Adrenal gland (tissue), 19 donors: ENCODE measurements at places on chromosomes 4 and X. TPM values are rescaled to one million over a fixed set of nuclear protein-coding genes. Genes with fewer than 3 reads are reported as not detected.

DNA sequence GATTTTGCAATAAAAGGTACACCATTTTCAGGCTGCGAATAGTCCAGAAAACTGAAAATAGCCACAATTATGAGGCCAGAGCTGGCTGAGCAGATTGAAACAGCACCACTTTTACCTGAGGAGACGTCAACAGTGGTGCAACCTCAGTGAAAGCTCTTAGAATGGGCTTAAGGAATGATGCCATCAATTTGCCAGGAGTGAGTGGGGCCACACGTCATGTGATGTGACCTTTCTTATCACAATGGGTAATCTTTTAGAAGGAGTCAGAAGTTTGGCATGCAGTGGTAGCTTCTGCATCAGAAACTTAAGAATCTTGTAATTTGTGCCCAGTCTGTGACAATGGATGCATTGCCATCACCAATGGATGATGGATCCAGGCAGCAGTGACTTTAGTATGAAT, 27.6 kb downstream of the ZNF81 start:
- H3K4me3 ChIP-seq: no peak overlapping the region
- no peaks in the 10 kb centered on the region for H3K27me3 ChIP-seq
- no peaks in the 10 kb centered on the region for H3K36me3 ChIP-seq
- no peaks in the 10 kb centered on the region for H3K4me1 ChIP-seq
- no peak overlapping the region for H3K27ac ChIP-seq

DNA sequence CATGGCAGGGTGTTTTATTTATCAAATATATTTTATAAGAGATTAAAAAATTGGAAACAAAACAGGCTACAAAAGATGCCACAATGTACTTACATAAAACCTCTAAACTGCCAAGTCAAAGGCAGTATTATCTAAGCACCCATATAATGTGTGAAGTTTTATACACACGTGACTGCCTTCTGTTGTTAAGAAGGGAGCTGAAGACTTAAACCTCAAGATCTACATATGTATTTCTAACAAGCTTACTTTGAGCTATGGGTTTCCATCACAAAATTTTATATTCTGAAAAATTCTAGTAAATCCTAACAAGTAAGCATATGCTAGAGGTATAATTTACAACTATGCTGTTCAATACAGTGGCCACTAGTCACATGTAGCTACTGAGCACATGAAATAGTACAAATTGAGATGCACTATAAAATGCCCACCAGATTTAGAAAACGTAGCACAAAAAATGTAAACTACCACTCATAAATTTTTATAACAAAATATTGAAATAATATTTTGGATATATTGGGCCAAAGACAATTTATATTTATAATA, 9.8 kb downstream of the ATP8A1 start:
- peaks cover 8% of the 10 kb centered on the region for H3K4me1 ChIP-seq
- no peak overlapping the region for H3K27ac ChIP-seq
- H3K36me3 ChIP-seq: no peaks in the 10 kb centered on the region
- H3K4me3 ChIP-seq: no peak overlapping the region
- DNase-seq: no peak

- H3K4me3 ChIP-seq: no peak overlapping the region
- no peaks in the 10 kb centered on the region for H3K4me1 ChIP-seq
- H3K27ac ChIP-seq: no peak overlapping the region
- no peaks in the 10 kb centered on the region for H3K27me3 ChIP-seq
- H3K36me3 ChIP-seq: no peaks in the 10 kb centered on the region
- DNase-seq: peak; percentile 90
These were observed 14.1 kb downstream of the HPSE start for GRCh38 chr4:83320548-83320947.

AREG gene
- 0.42 TPM for total RNA-seq

GRCh38 chr4:171583790-171584189, 229.4 kb upstream of the GALNTL6 start:
- H3K27me3 ChIP-seq: no peaks in the 10 kb centered on the region
- DNase-seq: no peak
- H3K4me3 ChIP-seq: no peak overlapping the region
- no peak overlapping the region for H3K27ac ChIP-seq

- H3K36me3 ChIP-seq: no peaks in the 10 kb centered on the region
- no peak overlapping the region for H3K27ac ChIP-seq
- no peaks in the 10 kb centered on the region for H3K27me3 ChIP-seq
These were observed 2.5 kb downstream of the SLC25A6 start for GRCh38 chrX:1389181-1389992.

DNA sequence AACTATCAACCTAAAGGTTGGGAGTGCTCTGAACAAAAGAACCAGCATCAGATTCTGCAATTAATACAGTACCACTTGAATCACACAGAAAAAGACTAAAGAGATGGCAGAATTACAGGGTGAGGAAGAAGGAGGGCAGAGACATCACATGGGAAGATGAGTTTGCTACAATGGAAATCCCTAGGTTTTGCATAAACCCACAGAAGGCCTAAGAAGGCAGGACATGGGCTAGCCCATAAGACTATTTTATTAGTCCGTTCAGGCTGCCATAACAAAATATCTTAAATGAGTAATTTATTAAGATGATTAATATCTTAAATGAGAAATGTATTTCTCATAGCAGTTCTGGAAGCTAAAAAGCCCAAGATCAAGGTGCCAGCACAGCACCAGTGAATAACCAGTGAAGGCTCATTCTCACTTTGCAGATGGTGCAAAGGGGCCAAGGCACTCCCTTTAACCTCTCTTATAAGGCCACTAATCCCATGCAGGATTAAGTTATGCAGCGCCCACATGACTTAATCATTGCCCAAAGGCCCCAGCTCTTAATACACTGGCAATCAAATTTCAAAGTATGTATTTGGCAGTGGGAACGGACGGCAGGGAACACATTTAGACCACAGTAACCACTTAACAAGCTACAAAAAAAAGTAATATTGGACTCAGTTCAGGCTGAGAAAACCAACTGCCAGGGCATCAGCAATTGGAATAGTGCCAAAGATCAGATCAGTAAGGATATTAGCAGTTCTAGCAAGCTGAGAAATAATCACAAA, 47.6 kb upstream of the NEUROG2 start:
- no peak overlapping the region for H3K4me3 ChIP-seq
- no peaks in the 10 kb centered on the region for H3K27me3 ChIP-seq
- H3K4me1 ChIP-seq: no peaks in the 10 kb centered on the region
- H3K36me3 ChIP-seq: no peaks in the 10 kb centered on the region

- no peaks in the 10 kb centered on the region for H3K36me3 ChIP-seq
- no peak for DNase-seq
- no peak overlapping the region for H3K4me3 ChIP-seq
- no peaks in the 10 kb centered on the region for H3K4me1 ChIP-seq
These were observed 210.8 kb downstream of the IQCM start for GRCh38 chr4:149604827-149605226.

DNA sequence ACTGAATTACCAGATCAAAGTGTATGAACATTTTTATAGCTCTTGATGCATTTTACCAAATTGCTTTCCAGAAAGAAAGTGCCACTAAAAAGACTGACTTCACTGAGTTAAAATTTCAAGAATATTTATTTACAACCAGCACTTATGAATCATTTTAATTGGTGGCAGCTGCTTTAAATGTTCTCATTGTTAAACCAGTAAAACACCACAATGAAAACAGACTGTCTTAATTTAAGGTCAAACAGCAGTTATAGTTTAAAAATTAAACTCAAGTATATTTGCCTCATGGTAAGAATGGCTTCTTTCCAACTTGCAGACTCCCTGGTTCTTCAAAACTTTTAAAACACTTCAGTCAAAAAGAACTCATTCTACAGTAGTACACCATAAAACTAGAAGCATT, 36.9 kb downstream of the AMMECR1 start:
- no peak for DNase-seq
- H3K27ac ChIP-seq: no peak overlapping the region
- H3K36me3 ChIP-seq: no peaks in the 10 kb centered on the region
- no peak overlapping the region for H3K4me3 ChIP-seq

- no peak overlapping the region for H3K27ac ChIP-seq
- H3K4me3 ChIP-seq: no peak overlapping the region
- no peak for DNase-seq
- no peaks in the 10 kb centered on the region for H3K36me3 ChIP-seq
- no peaks in the 10 kb centered on the region for H3K4me1 ChIP-seq
These were observed 1072.8 kb downstream of the PDHA2 start for GRCh38 chr4:96912716-96913115.

DNA sequence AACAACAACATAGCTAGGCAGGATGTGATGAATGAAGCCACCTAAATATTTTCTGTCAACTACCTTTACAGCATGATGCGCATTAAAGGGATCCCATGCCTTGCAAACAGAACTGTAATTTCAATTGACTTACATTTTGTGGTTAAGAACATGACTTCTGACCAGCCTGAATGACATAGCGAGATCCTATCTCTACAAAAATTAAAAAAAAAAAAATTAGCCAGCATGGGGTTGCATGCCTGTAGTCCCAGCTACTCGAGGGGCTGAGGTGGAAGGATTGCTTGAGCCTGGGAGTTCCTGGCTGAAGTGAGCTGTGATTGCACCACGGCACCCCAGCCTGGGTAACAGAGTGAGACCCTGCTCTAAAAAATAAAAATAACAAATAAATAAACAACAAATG, 680.6 kb downstream of the IQCM start:
- no peaks in the 10 kb centered on the region for H3K4me1 ChIP-seq
- H3K27me3 ChIP-seq: no peaks in the 10 kb centered on the region
- no peaks in the 10 kb centered on the region for H3K36me3 ChIP-seq
- H3K4me3 ChIP-seq: no peak overlapping the region

GRCh38 chrX:26922278-26922677, 540.9 kb downstream of the PPP4R3C start:
- no peaks in the 10 kb centered on the region for H3K36me3 ChIP-seq
- no peak overlapping the region for H3K27ac ChIP-seq
- peaks cover 5% of the 10 kb centered on the region for H3K27me3 ChIP-seq
- H3K4me3 ChIP-seq: no peak overlapping the region

- no peaks in the 10 kb centered on the region for H3K36me3 ChIP-seq
- no peak overlapping the region for H3K4me3 ChIP-seq
- no peaks in the 10 kb centered on the region for H3K27me3 ChIP-seq
- H3K27ac ChIP-seq: no peak overlapping the region
- DNase-seq: no peak
These were observed 25.8 kb downstream of the TENM3 start for GRCh38 chr4:182268966-182269365.

BRCC3 gene
- 22.3 TPM for total RNA-seq

GRCh38 chrX:21926527-21927278, 13.8 kb upstream of the SMS start:
- no peak for DNase-seq
- H3K4me3 ChIP-seq: no peak overlapping the region
- no peaks in the 10 kb centered on the region for H3K36me3 ChIP-seq
- H3K4me1 ChIP-seq: peaks cover 4% of the 10 kb centered on the region
- H3K27ac ChIP-seq: peak overlapping the region; percentile 56

- DNase-seq: no peak
- no peaks in the 10 kb centered on the region for H3K27me3 ChIP-seq
- no peaks in the 10 kb centered on the region for H3K36me3 ChIP-seq
- no peak overlapping the region for H3K27ac ChIP-seq
These were observed 282.3 kb upstream of the MAD2L1 start for GRCh38 chr4:120348948-120349347.

DNA sequence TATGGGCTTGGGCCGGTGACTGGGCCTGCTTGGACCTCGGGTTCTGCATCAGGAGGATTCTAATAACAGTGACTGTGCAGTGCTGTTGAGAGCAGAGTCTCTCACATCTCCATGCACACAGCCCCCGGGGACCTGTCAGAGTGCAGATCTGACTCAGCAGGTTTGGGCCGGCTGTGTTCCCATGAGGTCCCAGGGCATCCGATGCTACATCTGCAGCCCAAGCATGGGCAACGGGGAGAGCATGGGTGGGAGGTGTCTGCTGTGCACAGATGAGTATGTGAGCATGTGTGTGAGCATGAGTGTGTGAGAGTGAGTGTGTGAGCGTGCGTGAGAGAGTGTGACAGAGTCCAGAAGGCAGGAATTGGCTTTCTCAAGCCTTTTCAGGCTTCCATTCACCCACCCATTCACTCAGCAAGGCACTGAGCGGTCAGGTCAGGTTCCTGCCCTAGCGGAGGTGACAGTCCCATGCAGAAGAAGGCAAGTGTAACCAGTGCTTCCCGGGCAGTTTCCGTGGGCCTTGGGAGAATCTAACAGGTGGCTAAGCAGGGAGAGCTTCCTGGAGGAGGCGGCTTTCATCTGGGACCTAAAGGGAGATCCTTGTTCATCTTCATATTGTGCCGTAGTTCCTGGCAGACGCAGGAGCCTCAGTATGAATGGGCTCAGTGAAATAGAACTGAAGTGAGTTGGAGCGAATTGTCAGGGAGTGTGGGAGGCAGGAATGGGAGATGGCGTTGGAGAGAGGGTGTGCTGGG, 62.6 kb downstream of the SORCS2 start:
- H3K36me3 ChIP-seq: no peaks in the 10 kb centered on the region
- H3K27me3 ChIP-seq: no peaks in the 10 kb centered on the region
- no peak for DNase-seq
- no peak overlapping the region for H3K27ac ChIP-seq

GRCh38 chrX:115562480-115562847, 1.5 kb downstream of the PLS3 start:
- no peaks in the 10 kb centered on the region for H3K4me1 ChIP-seq
- no peaks in the 10 kb centered on the region for H3K36me3 ChIP-seq
- H3K27ac ChIP-seq: no peak overlapping the region
- H3K4me3 ChIP-seq: peak overlapping the region; percentile 49
- DNase-seq: no peak
- H3K27me3 ChIP-seq: peaks cover 28% of the 10 kb centered on the region

ERVMER34-1 gene
- 1.7 TPM for total RNA-seq

TMPRSS11D gene
- not detected for total RNA-seq

- H3K4me3 ChIP-seq: no peak overlapping the region
- DNase-seq: no peak
- peaks cover 23% of the 10 kb centered on the region for H3K36me3 ChIP-seq
- no peak overlapping the region for H3K27ac ChIP-seq
- H3K4me1 ChIP-seq: no peaks in the 10 kb centered on the region
- H3K27me3 ChIP-seq: no peaks in the 10 kb centered on the region
These were observed 1.6 kb downstream of the RPL10 start for GRCh38 chrX:154399527-154400368.

BMPR1B gene
- total RNA-seq: 8.2 TPM

SHROOM3 gene
- 16.2 TPM for total RNA-seq

DNA sequence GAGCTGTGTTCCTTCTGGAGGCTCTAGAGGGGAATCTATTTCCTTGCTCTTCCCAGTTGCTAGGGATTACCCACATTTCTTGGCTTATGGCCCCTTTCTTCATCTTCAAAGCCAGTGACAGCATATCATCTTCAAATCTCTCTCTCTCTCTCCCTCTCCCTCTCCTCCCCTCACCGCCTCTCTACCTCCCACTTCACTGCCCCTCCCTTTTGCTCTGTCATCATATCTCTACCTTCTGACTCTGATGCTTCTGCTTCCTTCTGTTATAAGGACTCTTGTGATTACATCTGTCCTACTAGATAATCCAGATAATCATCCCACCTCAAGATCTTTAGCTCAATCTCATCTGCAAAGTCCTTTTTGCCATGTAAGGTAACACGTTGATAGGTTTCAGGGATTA, 93.1 kb upstream of the TEX13D start:
- H3K36me3 ChIP-seq: no peaks in the 10 kb centered on the region
- DNase-seq: no peak
- no peak overlapping the region for H3K4me3 ChIP-seq
- no peaks in the 10 kb centered on the region for H3K4me1 ChIP-seq
- H3K27ac ChIP-seq: no peak overlapping the region
